Activated CD4-positive, alpha-beta T cell treated with anti-CD3 and anti-CD28 coated beads, Interleukin-2, amount 50 U/mL, for 16 hours (primary cell): ENCODE measurements at places on chromosomes 7 and 10.

GRCh38 chr7:94510582-94511496 lies 1.2 kb downstream of the CASD1 start:
- peak; percentile 53 for DNase-seq

DNA sequence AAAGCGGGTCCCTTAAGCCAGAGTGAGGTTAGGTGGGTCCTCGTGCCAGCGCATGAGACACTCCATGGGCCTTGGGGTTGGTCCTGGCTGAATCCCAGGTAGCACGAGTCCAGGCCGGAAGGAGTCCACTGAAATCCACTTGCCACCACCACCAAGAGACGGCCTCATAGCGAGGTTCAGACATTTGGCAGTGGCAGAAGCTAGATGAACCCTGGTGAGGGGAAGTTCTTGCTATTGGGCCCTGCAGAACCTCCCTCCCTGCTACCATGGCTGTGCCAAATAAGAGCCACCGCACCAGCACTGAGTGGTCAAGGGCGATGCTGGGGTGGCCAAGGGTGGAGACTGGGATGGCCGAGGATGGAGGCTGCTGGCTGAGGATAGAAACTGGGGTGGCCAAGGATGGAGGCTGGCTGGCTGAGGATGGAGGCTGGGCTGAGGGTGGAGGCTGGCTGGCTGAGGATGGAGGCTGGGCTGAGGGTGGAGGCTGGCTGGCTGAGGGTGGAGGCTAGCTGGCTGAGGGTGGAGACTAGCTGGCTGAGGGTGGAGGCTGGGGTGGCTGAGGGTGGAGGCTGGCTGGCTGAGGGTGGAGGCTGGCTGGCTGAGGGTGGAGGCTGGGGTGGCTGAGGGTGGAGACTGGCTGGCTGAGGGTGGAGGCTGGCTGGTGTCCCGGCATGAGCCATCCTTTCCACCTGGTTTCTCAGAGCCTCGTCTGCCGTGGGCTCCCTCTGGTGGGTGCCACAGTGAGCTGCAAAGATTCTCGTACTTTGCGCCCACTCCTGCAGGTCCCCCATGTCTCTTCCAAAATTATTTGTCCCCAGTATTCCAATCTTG lies 88.2 kb downstream of the ELFN1 start:
- no peak for DNase-seq

- DNase-seq = no peak
Observed at GRCh38 chr7:16465469-16466361, at the start of gene SOSTDC1. TSS of gene SOSTDC1 (minus strand) at chr7:16465738. CDS start at chr7:16465668, 70 bp downstream.

DNA sequence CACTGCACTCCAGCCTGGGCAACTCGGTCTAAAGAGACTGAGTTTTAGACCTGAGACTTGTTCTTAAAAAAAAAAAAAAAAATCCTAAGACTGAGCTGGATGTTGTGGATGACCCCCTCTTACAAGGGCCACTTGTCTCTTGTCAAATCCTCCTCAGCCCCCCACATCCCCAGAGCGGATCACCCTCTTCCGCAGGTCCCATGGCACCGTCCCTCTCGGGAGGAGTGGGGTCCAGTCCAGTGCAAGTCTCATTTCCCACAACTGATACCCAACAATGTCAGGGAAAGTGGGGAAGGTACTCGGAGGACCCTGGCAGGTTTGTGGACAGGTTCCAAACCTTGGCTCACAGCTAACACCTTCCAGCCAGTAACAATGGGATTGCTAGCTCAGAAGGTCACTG lies 100.3 kb downstream of the ELFN1 start:
- DNase-seq = no peak

GRCh38 chr10:63929831-63930467 lies 408.7 kb downstream of the REEP3 start:
- no peak for DNase-seq

- no peak for DNase-seq
Observed at GRCh38 chr7:141312395-141312794, 238.5 kb downstream of the TMEM178B start.

DNA sequence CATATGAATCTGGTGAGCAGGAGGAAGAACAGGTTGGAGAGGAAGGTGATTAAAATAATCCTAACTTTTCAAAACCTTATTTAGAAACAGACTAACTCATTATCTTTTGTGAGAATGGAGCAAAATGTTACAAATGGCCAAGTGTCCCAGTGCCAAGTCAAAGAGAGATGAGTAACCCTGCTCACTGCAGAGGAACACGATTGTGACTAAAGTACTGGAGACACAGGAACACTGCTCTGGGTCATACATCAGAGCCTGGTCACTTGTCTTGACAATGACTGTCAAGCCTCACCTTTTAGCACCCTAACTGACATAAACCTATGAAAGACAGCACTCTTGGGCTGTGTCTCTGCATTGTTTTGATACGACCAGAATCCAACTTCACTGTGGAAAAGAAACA lies 108.8 kb downstream of the SGMS1 start:
- no peak for DNase-seq

- DNase-seq = no peak
Observed at GRCh38 chr10:108616559-108617285, 1306.6 kb downstream of the XPNPEP1 start.

DNA sequence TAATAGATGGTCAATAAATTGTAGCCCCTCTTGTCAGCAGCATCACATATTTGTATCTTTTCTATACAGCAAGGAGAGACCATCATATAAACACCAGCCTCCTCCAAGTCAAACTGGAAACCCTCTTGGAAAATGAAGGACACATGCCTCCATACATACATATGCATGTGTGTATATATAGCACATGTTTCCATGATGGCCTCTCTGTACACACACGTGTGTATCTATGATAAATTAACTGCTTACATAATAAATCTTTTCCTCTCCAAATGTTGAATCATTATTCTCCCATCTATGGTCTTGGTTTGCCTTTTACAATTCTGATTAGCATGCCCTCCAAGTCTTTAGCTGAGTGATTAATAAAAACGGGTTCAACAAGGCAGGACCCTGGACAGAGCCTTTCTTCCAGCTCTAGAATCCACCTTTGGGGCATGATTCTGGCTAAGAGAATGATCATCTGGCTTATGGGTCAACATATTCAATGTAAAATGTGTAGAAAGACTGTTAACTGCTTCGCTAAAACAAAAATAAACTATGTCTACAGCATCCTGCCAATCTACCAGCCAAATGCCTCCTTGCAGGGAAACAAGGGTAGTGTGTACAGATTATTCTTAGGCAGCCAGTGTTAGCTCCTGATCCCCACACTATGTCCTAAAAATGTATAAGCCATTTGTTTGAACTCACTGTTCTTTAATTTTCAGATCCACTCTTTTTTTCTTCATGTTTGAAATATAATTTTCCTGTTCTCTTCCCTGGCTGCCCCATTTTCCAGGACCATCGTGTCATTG lies 70.0 kb downstream of the CRTAC1 start:
- no peak for DNase-seq

DNA sequence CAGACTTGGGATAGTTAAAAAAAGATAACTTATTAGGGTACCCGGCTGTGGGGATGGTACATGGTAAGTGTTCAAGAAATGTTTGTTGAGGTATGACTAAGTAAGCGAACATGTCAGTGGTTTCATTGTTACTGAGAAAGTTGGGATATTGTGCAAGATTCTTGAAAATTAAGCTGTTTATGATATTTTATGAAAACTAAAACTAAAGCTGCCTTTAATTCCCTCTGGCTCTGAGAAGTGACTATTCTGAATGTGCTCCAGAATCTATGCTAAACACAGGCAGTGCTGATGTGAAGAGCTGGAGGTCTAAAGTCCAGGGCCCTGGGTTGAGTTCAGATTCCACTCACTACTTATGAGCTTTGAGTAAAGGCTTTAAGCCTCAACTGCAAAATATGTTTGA lies 72.9 kb downstream of the AOAH start:
- DNase-seq = peak; percentile 63

GRCh38 chr7:123823898-123824753 lies 20.8 kb upstream of the HYAL4 start:
- DNase-seq = peak; percentile 63
